ENCODE measurements at places on chromosomes 13 and 19.

- peaks cover 30% of the 10 kb centered on the region for H3K36me3 ChIP-seq
- H3K27me3 ChIP-seq = no peaks in the 10 kb centered on the region
- H3K27ac ChIP-seq = no peak overlapping the region
- H3K4me3 ChIP-seq = no peak overlapping the region
Measured at GRCh38 chr13:110470272-110471009, 91.1 kb downstream of the RAB20 start.

DNA sequence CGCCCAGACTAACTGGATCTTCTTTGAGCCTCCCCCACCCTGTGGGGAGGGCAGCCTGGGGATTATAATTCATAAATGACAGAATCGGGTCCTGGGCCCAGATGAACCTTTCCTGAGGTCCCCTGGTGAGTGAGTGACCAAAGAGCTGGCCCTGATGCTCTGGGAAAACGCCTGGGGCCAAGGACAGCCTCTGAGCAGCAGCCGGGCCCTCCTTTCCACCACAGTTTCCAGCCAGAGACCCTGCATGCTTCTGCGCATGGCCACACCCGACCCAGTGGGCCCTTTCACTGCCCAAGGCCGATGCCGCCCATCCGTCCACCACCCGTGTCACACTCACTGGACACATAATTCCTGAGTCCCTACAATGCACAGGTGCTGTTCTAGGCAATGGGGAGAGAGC, 43.6 kb upstream of the CCNE1 start:
- H3K27me3 ChIP-seq = no peaks in the 10 kb centered on the region
- no peak overlapping the region for H3K27ac ChIP-seq
- DNase-seq = no peak
- no peaks in the 10 kb centered on the region for H3K36me3 ChIP-seq
- peaks cover 2% of the 10 kb centered on the region for H3K4me1 ChIP-seq
- H3K4me3 ChIP-seq = no peak overlapping the region

DNA sequence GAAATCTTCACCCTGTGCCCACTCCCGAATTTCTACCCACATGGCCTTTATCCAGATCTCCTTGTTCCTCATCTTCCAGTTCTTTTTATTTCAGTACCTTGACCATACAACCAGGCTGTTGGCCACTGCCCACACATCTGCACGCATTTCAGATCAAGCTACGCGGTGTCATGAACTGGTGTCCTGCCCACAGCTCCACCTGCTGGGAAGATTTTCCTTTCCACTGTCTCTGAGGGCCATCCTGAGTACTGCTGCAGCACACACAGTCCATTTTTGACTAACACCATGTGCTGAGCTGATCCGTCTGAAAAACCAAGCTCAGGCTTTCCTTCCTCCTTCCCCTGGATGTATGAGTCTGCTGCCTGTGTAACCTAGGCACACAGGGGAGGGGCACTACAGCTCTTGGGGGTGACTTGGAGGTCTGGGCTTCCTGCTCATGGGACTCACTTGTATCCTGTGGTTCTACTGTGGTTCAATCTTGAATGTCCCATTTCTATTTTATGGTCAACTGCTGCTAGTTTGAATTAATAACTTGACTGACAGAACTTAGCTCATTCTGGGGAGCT, 71.9 kb downstream of the WASF3 start:
- no peaks in the 10 kb centered on the region for H3K27me3 ChIP-seq
- DNase-seq = no peak
- H3K27ac ChIP-seq = no peak overlapping the region
- no peaks in the 10 kb centered on the region for H3K4me1 ChIP-seq

GRCh38 chr19:39046037-39046821, 13.9 kb upstream of the FBXO27 start:
- no peak overlapping the region for H3K27ac ChIP-seq
- H3K4me1 ChIP-seq = no peaks in the 10 kb centered on the region
- H3K36me3 ChIP-seq = no peaks in the 10 kb centered on the region
- H3K27me3 ChIP-seq = no peaks in the 10 kb centered on the region
- no peak for DNase-seq

DNA sequence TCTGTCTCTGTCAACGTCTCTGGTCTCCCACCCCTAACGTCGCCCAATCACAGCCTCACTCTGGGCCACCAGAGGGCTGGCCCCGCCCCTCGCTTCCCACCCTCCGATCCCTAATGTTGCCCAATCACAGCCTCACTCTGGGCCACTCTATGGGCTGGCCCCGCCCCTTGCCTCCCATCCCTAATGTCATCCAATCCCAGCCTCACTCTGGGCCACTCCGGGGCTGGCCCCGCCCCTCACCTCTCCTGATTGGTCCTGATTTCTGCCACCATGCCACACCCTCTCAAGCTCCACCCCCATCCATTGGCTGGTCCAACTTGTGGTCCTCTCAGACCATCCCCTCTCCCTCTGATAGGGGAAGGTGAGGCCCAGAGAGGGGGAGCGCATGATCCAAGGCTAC, 24.9 kb downstream of the CELF5 start:
- H3K27ac ChIP-seq = no peak overlapping the region
- DNase-seq = no peak
- no peaks in the 10 kb centered on the region for H3K36me3 ChIP-seq

DNA sequence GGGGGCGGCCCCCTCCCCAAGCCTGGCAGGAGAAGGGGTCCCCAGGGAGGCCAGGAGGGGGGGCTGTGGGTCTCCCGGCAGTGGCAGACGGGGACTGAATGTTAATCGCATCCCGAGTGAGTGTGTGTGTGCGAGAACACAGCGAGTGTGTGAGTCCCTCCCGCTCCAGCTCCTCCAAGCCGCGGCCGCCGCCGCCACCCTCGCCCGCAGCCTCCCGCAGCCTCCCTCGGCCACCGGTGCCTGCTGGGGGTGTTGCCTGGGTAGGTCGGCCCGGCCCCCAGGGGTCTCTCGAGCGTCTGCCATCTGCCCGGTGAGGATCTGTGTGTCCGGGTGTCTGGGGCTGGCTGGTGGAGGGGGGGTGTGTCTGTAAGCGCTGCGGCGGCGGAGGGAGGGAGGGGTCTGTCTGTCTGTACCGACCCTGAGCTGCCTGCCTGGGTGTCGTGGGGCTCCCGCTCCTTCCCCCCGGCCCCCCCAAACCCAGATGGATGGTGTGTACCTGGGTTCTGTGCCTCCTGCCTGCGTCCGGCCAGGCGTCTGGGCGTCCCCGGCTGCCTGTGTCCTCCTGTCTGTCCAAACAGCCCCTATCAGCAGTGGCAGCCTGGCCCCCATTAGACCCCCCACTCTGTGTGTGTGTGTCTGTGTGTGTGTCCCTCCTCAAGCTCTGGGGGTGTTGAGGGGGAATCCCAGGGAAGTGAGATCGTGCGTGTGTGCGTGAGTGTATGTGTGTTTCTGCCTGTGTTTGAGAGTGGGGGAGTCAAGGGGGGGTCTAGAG, at the start of gene GRIN2D:
Gene GRIN2D (plus strand): TSS at position 110 of the 772 bp plus-strand sequence. CDS start 4,725 bp downstream, outside the sequence.
- H3K27me3 ChIP-seq = peaks cover 48% of the 10 kb centered on the region
- no peak within 1 kb of the TSS for H3K27ac ChIP-seq
- peak within 1 kb of the TSS; percentile 38 for H3K4me3 ChIP-seq
- peaks cover 67% of the 10 kb centered on the region for H3K4me1 ChIP-seq
- H3K36me3 ChIP-seq = peaks cover 8% of the 10 kb centered on the region

DNA sequence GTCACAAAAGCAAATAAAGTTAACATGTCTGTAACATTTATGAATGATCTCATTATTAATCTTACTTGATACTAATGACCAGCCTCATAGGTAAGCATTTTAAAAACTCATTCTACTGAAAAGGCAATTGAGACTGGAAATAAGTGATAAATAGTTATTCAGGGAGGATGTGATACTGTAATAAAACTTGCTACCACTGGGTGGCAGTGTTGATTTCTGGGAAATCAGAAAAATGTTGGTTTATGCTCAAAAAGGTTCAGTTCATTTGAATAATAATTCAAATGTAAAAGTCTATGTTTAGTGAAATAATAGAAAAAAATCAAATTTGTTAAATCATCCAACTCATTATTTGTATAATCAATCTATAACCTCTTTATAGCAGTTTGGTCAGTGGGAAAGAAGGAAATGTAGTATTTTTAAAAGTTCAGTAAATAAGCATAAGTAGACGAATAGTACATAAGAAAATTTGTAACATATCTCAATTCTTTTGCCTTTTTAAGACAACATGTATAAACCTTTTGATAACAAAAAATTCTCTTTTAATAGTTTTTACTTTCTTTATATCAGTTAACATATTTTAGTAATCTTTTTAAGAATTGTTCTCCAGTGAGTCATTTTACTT, 9.6 kb downstream of the ABHD13 start:
- no peak for DNase-seq
- H3K27me3 ChIP-seq = no peaks in the 10 kb centered on the region
- H3K36me3 ChIP-seq = no peaks in the 10 kb centered on the region
- H3K27ac ChIP-seq = no peak overlapping the region

Measured in suprapubic skin (tissue), 4 donors.